ENCODE measurements at places on chromosomes 16 and 17.

- peak; percentile 95 for DNase-seq
Measured at GRCh38 chr17:44279666-44280391, 11.9 kb upstream of the SLC4A1 start.

DNA sequence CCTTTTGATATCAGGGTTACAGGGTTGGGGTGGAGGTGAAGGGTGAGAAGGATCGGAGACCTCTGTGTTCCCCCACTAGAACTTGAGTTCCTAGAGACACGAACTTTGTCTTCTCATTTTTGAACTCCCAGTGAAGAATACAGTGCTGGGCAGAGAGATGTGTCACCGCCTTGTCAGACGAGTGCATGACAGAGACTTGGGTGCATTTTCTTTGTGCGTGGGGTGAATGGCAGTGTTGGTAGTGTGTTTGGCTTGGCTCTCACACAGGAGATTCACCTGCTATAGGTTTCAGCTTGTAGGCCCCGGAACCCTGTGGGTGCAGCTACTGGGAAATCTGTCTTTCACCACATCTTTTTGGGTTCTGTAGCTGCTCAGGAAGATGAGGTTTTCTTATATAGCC is 40.0 kb upstream of the CCR7 start:
- no peak for DNase-seq

- DNase-seq, result no peak
Measured at GRCh38 chr16:79838496-79839259, 238.1 kb upstream of the MAF start.

GRCh38 chr16:49260253-49260652 is 21.4 kb downstream of the CBLN1 start:
- DNase-seq, result no peak

DNA sequence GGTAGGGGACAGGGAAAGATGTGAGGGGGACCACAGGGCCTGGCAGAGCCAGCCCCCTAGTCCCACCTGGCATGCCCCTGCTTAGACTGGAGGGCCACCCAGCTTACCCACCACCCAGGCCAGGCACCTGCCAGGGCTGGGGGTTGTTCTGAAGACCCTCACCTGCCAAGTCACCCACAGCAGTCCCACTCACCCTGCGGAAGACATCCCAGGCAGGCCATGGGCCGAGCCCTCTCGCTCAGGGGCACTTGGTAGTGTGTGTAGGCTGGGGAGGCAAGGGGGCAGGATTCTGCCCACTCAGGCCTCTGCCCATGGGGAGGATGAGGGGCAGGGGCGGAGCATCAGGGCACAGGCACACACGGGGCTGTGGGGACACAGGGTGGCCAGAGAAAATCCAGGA is 4.0 kb downstream of the PLCD3 start:
- DNase-seq, result no peak

GRCh38 chr17:5700745-5701144 is 116.4 kb upstream of the NLRP1 start:
- no peak for DNase-seq

DNA sequence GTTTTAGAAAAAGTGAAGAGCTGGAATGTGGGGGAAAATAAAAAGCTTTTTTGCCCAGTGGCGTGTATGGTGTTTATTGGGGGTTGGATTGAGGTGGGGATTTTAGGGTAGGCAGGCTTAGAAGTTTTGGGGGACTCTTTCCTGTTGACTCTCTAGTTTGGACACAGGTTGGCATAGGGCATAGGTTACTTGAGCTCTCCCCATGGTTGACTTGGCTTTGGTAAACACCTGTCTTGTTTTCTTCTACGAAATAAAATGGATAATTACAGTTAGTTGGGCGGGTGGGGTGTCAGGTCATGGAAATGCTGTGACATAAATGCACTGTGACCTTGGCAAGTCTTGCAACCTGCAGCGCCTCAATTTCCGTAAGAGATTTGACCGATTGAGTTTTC is 680 bp upstream of the TAOK2 start:
- no peak for DNase-seq

GRCh38 chr16:82730901-82731300 is 104.1 kb downstream of the CDH13 start:
- no peak for DNase-seq

GRCh38 chr17:58005728-58006559 is 1.1 kb downstream of the SRSF1 start:
- no peak for DNase-seq

Measured in posterior vena cava (tissue), 2 donors.